ENCODE measurements at places on chromosomes 13 and 19.

- no peak for DNase-seq
These were observed 4.2 kb downstream of the PRR36 start for GRCh38 chr19:7869910-7870511.

DNA sequence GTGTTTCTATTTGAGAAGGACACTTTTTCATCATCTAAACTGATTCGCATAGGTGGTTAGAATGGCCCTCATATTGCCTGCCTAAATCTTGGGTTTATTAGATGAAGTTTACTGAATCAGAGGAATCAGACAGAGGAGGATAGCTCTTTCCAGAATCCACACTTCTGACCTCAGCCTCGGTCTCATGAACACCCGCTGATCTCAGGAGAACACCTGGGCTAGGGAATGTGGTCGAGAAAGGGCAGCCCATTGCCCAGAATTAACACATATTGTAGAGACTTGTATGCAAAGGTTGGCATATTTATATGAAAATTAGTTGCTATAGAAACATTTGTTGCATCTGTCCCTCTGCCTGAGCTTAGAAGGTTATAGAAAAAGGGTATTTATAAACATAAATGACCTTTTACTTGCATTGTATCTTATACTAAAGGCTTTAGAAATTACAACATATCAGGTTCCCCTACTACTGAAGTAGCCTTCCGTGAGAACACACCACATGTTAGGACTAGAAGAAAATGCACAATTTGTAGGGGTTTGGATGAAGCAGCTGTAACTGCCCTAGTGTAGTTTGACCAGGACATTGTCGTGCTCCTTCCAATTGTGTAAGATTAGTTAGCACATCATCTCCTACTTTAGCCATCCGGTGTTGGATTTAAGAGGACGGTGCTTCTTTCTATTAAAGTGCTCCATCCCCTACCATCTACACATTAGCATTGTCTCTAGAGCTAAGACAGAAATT lies 103.8 kb downstream of the TNFRSF19 start:
- no peak for DNase-seq

DNA sequence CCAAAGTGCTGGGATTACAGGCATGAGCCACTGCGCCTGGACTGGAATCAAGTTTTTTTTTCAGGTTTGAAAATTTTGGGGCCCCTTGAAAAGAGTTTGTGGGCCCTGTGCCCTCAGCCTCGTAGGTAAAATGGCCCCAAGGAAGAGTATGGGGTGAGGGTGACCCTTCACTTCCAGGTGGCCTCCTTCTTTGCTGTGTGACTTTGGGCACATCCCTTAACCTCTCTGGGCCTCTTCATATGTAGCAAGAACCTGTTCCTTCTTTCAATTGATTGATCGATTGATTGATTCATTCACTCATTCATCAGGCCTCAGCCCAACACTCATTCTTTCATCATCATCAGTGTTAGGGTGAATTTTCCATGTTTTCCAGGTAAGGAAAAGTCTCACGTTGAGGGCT lies 3.4 kb upstream of the TMEM221 start:
- DNase-seq, result no peak

DNA sequence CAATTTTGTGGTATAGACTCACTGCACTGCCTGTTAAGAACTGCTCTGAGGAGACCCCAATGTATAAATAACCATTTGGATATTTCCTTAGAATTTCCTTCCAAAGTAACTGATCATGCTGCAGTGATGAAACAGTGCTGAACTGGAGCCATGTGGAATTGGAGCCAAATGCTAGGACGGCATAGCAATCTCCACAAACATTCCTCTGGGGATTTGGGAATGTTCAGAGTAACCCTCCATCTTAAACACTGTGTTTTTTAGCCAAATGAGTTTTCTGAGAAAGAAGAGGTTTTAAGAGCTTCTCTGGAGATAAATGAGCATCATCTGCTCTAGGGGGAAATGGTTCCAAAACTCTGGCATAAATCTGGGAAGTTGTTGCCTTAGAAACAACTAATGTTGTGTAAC lies 98.2 kb downstream of the OLFM4 start:
- DNase-seq, result no peak

- no peak for DNase-seq
These were observed 4.5 kb downstream of the GNG8 start for GRCh38 chr19:46631481-46631880.

- DNase-seq, result no peak
These were observed 29.5 kb upstream of the KBTBD6 start for GRCh38 chr13:41162151-41162550.

DNA sequence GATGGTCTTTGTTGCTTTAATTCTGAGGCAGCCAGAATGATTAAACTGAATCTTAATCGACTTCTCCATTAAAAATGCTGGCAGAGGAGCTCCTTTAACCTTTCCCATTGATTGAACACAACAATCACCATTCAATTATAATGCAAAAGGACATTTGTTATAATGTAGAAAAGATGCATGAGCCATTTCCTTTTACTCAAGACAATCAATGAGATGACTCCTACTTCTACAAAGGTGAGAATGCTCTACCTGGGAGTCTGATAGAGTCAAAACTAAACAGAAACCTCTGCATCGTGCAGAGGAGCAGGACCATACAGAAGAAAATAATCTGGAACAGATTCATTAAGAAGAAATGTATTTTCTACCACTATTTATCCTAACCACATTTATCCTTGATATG lies 253.6 kb upstream of the DACH1 start:
- no peak for DNase-seq

DNA sequence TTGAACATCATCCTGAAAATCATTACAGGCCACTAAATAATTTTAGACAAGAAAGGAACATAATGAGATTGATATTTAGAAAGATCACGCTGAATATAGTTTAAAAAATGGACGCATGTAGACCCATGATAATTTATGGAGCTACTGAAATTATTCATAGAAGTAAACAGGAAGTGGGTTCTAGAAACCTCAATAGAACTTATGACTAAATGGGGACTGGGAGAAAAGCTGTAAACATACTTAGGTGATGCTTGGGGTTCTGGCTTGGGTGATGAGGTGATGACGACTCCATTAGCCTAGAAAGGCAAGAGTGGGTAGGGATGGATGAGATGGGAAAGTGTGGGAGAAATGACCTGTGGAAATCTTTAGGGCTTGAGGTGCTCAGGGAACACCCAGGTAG lies 484.0 kb downstream of the MYO16 start:
- DNase-seq, result no peak

- DNase-seq, result no peak
These were observed 19.6 kb downstream of the C19orf81 start for GRCh38 chr19:50668879-50669278.

GRCh38 chr19:28882818-28883217 lies 330.1 kb downstream of the UQCRFS1 start:
- DNase-seq, result no peak

- DNase-seq, result no peak
These were observed 3.2 kb downstream of the IFNL1 start for GRCh38 chr19:39299404-39299803.

- no peak for DNase-seq
These were observed 8.6 kb downstream of the CYTH2 start for GRCh38 chr19:48477698-48478338.

- no peak for DNase-seq
These were observed 81.7 kb downstream of the KLF12 start for GRCh38 chr13:74052402-74052928.

GRCh38 chr13:23289917-23290357 lies 109.2 kb downstream of the SGCG start:
- DNase-seq, result no peak

DNA sequence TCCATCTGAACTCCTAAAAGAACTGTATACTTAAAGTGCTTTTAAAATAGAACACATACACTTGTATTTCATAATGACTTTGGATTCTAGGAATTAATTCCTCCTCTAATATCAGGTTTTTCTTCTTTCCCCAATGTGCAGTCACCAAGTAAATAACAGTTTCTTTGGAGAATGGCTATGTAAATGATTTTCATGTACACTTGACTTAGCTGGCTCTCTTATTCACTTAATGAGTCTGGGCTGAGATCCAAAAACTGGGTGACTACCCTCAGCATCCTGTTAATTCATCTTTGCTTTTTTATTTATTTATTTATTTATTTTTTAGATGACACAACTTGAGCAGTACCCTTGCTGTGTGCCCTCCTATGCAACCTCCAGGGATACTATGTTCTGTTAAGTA lies 1003.7 kb downstream of the SLITRK1 start:
- DNase-seq, result no peak

- DNase-seq, result peak; percentile 20
These were observed 30.5 kb upstream of the TPTE2 start for GRCh38 chr13:19591864-19592263.

GRCh38 chr13:98405107-98405571 lies 171.8 kb downstream of the STK24 start:
- no peak for DNase-seq

GRCh38 chr13:74048756-74049155 lies 85.4 kb downstream of the KLF12 start:
- DNase-seq, result no peak

DNA sequence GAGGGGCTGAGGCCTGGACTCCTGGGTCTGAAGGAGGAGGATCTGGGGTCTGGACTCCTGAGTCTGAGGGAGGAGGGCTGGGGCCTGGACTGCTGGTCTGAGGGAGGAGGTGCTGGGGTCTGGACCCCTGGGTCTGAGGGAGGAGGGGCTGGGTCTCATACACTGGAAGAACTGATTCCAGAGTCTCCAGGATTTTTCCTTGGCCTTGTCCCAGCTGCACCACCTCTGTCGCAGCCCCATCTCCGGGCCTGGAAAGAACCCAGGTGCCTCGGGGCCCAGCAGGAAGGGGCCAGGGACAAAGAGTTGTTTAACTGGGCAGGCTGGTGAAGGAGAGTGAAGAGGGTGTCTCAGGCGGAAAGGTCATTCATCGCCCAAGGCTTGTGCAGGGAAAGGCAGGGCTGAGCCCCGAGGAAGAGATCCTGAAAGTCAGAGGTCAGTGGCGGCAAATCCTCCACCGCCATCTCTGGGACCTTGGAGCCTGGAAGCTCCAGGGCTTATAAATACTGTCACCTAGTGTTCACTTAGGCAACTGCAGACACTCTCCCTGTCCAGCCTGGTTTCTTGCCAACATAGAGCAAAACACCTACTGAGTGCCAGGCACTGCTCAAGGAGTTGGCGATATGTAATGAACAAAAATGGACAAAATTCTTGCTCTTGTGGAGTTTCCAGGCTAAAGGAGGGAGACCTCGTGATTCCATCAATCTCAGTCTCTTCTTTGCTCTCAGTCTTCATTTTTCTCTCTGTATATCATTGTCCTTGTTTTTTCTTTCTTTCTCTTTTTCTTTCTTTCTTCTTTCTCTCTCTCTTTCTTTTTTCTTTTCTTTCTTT lies 4.4 kb upstream of the KCNN4 start:
- peak; percentile 91 for DNase-seq

DNA sequence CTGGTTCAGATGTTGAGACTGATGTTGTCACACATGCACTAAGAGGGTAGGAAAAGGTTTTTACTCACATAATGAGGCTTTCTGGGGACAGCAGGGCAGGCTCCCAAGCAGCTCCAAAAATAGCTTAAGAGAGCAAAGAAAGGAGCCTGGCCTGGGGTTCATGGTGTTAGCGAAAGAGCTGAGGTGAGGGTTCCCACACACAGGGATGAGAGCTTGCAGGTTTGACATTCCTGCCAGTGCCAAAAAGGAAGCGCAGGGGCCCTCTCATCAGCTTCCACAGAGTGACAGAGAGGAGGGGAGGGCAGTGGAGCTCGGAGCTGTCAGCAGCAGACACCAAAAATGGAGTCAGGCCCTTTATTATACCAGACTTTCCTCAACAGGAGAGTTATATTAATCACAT lies 65.5 kb upstream of the FAM216B start:
- DNase-seq, result no peak

DNA sequence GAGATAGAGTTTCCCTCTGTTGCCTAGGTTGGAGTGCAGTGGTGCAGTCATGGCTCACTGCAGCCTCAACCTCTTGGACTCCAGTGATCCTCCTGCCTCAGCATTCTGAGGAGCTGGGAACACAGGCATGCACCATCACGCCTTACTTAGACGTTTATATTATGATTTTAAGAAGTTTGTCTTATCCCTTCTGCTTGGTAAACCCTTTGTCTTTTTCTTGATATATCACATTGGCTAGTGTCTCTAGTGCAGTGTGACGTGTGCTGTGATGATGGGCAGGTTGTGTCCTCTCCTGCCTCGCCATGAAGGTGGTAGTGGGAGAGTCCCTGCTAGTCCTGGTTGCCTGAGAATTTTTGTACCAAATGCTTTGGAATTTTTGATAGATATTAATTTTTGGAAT lies 93.9 kb downstream of the KDM4B start:
- no peak for DNase-seq

GRCh38 chr19:48752496-48753365 lies at the start of gene FUT1:
Gene FUT1 (minus strand): TSS chr19:48752641. CDS start chr19:48751281, 1,360 bp downstream.
- DNase-seq, result no peak

GRCh38 chr19:719636-720344 lies 11.1 kb downstream of the PALM start:
- no peak for DNase-seq

GRCh38 chr19:772063-772462 lies 21.2 kb downstream of the MISP start:
- DNase-seq, result no peak

- no peak for DNase-seq
These were observed 33.1 kb downstream of the HPN start for GRCh38 chr19:35074426-35075201.

DNA sequence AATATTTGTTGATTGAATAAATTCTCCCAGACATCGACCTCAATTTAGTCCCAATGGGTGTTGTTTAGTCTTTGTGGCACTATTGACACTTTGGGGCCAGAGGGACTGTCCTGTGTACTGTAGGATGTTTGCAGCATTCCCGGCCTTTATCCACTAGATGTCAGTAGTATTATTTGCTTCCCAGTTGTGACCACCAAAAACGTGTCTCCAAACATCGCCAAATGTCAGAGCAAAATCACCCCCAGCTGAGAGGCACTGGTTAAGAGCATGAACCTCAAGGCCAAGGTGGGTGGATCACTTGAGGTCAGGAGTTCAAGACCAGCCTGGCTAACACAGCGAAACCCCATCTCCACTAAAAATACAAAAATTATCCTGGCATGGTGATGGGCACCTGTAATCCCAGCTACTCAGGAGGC lies 15.4 kb downstream of the NLRP12 start:
- DNase-seq, result peak; percentile 65

DNA sequence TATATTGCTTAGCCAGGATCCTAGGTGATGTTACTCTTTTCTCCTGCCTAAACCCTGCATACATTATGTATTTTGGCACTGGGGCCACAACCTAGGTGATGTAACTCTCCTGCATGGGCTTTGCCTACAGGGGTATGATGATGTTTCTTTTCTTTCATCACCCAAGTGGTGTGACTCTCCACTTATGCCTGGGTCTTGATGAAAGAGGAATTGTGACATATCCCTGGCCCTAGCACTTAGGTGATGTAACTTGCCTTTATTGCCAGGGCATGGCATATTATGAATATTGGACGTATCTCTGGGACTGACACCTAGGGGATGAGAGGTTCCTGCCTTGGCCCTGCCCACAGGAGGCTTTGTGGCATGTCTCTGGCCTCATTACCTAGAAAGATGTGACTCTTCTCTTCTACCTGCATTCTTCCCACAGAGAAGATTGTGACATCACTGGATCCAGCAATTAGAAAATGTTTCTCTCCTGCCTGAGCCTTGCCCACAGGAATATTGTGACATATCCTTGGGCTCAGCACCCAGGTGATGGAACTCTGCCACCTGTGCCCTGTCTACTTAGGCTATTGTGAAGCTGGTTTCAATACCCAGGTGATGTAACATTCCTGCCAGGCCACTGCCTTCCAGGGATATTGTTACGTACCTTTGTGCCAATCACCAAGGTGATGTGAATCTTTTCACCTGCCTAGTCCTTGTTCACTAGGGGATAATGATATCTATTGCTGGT lies 27.3 kb upstream of the ZNF254 start:
- no peak for DNase-seq
